Stimulated activated CD8-positive, alpha-beta memory T cell treated with anti-CD3 and anti-CD28 coated beads, Interleukin-15, amount 100 ng/mL, for 48 hours (primary cell): ENCODE measurements at places on chromosomes 6 and 20.

DNA sequence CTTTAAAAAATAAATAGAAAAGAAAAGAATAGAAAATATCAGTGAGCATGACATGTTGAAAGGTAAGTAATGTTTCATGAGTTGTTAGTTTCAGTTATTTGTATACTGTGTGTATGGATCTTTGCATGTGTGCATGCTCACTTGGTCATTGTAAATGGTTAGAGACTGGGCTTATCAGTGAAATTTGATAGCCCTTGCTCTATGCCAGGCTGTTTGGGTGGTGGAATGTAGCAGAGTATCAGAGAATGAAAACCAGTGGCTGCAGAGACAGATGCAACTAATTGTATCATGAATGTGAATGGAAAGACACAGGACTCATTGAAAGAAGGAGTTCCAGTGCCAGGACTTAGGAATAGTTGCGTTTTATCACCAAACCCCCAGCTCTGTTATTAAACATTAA lies 4.2 kb downstream of the GSTA2 start:
- no peak for DNase-seq

DNA sequence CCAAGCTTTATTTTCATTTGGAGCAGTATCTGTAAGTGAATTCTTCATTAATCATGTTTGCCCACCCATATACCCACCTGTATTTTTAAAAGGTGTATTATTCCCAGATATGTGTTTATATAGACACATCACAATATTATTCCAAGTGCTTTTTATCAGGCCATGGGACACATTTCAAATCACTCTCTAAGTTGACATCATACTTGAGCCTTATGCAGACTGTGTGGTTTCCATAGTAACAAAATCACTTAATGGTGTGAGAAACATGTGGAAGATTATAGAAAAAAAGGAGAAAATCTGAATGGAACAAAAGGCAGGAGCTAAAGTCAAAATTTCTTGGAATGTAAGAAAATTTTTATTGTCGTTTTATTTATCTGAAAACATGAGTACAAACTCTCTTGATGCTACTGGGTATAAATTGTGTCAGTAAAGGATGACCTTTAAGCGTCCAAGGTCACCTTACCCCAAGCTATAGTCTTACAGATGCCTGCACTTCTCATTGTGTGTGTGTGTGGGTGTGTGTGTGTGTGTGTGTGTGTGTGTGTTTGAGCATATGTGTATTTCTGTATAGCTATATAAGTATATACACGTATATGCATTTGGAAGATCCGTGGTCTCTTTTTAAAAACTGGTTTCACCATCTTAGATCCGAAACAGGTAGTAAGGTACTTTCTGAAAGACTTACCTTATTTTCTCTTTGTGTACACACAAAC lies 79.8 kb upstream of the CCN6 start:
- no peak for DNase-seq

GRCh38 chr20:34938466-34939163 lies 17.0 kb downstream of the GSS start:
- DNase-seq: no peak

DNA sequence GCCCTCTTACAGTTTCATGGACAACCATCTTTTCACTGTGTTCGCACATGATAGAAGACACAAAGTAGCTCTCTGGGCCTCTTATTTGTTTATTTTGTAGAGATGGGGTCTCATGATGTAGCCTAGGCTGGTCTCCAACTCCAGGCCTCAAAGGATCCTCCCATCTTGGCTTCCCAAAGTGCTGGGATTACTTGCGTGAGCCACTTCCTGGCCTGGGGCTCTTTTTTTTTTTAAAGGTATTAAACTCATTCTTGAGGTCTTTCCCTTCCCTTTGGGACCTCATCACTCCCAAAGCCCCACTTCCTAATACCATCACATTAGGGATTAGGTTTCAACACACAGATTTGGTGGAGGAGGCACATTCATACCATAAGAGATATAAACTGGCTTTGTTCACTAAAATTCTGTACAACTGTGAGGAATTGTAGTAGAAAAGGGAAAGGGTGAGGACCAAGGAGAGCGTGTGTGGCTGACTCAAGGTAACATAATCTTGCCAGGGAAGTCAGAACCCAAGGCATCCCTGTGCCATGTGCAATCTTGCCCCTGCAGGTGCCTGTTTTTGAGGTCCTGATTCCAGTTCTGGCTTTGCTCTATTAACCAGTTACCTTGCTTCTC lies 45.5 kb downstream of the EIF2S2 start:
- no peak for DNase-seq

DNA sequence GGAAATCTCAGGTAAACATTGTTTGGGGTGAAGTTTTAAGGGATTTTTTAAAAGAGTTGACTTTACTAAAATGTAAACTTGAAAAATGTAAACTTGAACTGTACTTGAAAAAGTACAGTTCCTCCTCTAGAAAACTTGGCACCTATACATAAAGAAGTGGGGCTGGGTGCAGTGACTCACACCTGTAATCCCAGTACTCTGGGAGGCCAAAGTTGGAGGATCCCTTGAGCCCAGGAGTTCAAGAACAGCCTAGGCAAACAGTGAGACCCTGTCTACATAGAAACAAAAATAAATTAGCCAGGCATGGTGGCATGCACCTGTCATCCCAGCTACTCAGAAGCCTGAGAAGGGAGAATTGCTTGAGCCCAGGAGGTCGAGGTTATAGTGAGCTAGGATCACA lies 7.2 kb downstream of the BTBD9 start:
- no peak for DNase-seq

- no peak for DNase-seq
Observed at GRCh38 chr20:49835031-49835430, 22.4 kb downstream of the SLC9A8 start.

DNA sequence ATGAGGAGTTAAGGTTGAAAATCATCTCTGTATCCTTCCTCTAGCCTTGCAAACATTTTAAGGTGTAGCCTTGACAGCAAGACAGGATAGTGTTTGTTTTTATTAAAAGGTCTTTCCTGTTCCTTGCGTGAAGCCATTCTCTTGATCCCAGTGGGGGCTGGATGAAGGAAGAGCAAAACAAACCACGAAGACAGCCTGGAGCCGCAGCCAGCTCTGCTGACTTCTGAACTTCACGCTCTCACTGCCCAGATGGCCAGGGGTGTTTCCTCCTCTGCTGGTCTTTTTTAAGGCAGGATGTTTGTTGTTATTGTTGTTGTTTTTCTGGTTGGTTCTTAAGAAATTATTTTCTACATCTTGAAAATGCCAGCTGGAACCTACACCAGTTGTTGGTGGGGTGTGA lies 156.4 kb downstream of the MTHFD1L start:
- no peak for DNase-seq

DNA sequence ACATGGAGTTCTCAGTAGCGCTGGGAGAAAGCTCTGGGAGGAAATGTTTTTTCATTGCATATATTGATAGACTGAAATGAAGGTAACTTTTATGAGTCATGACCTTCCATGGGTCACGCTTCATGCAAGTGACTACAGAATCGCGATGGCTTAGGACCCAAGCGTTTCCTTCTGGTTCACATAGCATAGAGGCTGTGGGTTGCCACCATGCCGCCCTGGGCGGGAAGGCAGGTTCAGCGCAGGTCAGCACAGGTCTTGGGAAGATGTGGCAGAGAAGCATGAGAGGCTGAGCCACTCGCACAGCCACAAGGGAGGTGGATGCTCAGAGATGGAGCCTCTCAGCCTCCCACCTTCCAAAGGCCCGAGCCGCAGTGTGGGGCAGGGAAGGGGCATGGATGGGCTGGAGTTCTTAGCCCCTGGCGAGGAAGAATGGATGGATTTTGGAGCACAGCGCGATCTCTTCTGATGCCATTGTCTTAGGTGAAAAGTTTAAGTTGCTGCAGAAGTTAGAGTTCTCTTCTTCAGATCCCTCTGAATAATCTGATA lies 219.5 kb downstream of the SMOC2 start:
- DNase-seq: no peak
